ENCODE measurements at places on chromosomes 3 and 15.

DNA sequence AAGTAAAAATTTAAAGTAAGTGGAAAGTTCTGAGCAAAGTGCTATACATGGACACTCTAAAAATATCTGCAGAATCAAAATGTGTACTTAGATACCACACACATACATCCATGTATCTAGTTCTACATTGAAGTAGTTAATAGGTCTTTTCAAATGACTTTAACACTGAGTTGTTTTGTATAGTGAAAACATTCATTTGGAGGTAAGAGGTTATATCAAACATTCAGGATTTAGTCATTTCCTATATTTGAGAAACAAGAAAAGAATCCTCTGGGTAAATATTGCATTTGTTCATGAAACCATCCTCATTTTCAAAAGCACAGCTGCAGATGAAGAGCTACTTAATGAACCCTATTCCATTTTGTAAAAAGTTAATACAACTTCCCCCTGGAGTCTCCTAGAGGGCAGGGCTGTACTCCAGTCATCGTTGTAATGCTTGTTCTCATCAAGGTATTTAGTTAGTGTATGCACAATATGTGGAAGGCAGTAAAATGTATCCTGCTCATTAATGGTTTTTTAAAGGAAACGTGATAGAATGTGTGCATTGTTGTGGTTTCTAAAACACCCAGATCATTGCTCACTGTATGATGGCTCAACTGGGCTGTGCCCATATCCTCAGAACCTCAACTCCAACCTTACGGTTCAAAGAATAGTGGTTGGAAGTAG lies 26.2 kb downstream of the ARPP21 start:
- DNase-seq, result no peak

- no peak for DNase-seq
These were observed 76.4 kb downstream of the SLMAP start for GRCh38 chr3:57832486-57832885.

GRCh38 chr3:183774631-183775030 lies 50.7 kb downstream of the MAP6D1 start:
- no peak for DNase-seq

GRCh38 chr15:62672268-62672667 lies 370.3 kb upstream of the TPM1 start:
- no peak for DNase-seq

GRCh38 chr3:104909721-104910120 lies 457.0 kb upstream of the ALCAM start:
- peak; percentile 8 for DNase-seq

DNA sequence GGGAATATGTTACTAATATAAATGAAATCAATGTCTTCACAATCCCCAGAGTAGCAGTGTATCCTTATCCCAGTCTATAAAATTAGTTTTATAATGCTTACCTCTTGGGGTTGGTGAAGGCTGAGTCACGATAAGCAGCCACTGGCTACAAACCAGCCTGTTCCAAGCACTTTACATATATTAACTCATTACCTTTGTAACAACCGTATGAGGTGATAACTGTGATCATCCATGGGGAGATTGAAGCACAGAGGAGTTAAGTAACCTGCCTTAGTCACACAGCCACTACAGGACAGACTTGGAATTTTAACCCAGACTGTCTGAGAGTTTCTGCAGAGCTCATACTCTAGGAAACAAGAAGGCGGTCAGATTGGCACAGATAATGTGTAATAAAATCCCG lies 43.3 kb upstream of the MITF start:
- no peak for DNase-seq
